ENCODE measurements at places on chromosomes 12 and 14. TPM values are rescaled to one million over a fixed set of nuclear protein-coding genes. Genes with fewer than 3 reads are reported as not detected.

Gene OR4K13
- not detected for total RNA-seq

Gene MMP14
- 258 TPM for total RNA-seq

Gene PROX2
- total RNA-seq, result not detected

Gene NID2
- 146 TPM for total RNA-seq

Gene PIK3C2G
- total RNA-seq, result 0.09 TPM
